ENCODE measurements at places on chromosomes 11 and 22.

DNA sequence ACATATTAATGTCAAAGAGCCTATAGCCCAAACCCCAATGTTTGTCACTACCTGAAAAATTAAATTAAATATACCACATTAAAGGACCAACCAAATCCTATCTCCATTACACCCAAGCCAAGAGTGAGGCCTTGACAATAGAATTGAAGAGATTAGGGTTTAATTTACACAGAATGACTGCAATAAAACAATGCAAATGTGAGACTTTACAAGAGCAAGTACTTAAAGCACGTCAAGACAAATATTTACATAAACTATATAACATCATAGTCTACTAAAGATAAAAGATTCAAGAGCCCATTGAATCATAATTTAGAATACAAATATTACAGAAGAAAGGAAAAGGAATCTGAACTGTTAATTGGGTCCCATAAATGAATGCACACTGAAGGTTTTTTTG, 85.6 kb downstream of the CADM1 start:
- DNase-seq, result no peak

- DNase-seq, result no peak
Observed at GRCh38 chr11:8598506-8598905, 4.5 kb upstream of the STK33 start.

GRCh38 chr22:48180631-48181030, 1418.2 kb downstream of the TBC1D22A start:
- no peak for DNase-seq

GRCh38 chr11:76787911-76788596, 4.9 kb downstream of the TSKU start:
- no peak for DNase-seq

DNA sequence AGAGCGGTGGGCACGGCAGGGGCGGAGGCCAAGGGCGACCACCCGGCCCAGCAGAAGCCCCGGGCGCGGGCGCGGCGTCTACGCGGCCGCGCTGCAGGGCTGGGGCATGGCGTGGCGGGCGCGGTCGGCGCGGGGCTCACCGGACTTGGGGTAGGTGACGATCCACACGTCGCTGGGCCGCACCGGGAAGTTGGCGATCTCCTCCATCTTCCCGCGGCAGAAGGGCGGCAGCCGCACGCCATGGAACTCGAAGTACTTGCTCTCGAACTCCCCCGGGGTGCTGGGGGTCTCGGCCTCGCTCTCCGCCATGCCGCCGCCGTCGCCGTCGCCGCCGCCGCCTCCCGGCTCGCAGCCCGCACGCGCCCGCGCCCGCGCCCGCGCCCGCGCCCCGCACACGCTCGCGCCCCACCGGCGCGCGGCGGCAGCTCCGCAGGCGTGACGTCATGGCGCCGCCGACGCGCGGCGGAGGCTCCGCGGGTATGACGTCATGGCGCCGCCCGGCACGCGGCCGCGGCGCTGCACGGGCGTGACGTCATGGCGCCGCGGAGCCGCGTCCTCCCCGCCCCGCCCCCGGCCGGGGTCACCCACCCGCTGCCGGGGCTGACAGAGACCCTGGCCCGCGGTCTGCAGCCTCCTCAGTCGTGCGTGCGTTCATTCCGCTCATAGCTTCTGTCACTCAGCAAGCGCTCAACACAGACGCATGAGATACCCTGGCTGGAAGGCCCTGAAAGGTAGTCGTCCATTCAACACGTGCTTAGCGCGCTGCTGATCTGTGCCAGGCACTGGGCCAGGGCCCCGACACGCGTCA, at the start of gene SULT4A1:
TSS of gene SULT4A1 (minus strand) at position 440 of the 808 bp plus-strand sequence. CDS start at position 309, 131 bp downstream.
- no peak for DNase-seq

DNA sequence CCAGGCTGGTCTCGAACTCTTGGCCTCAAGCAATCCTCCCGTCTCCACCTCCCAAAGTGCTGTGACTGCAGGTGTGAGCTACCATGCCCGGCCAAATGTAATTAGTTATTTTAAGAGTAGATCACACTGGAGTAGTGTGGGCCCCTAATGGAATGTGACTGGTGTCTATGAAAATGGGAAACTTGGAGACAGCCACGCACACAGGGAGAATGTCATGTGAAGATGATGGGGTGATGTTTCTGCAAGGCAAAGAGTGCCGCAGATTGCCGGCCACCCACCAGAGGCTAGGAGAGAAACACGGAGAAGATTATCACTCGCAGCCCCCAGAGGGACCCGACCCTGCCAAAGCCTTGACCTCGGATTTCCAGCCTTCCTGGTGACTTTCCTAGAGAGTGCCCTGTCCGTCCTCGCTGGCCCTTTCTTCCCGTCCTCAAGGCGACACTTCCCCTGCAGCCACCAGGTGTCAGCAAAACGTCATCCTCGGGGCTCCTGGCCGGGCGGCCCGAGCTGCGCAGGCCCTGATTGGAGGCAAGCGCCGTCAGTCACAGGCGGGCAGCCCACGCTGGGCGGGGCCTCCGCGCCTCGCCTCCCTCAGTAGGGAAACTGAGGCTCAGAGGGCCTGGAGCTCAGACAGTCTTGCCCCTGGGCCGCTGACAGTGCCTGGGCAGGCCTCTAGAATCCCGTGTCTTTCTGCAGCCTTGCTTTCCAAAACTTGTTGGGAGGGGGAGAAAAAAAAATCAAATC, 16.3 kb downstream of the CRYBB2 start:
- no peak for DNase-seq

DNA sequence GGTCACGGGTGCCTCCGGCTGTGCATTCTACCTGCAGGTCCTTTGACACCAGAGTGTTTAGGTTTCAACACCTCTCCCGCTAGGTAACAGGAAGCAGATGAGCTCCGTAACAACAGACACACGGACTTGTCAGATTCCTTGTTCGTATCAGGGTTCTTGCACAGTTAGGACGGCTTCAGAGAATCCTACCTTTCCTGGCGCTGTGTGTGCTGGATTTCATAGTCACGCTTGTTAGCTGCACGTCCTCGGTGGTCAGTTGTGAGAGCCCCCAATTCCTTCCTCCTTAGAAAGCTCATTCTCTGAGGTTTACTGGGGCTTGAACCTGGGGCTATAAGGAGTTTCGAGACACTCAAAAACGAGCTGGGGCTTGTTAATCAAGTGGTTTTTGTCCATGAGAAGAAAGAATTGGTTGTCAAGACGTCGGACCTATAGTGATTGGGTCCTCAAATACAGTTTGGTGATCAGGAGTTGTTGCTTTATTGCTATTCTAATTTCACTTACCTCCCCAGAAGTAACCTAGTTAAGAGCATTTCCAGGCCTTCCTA, 664 bp downstream of the DDB2 start:
- no peak for DNase-seq

- DNase-seq, result no peak
Observed at GRCh38 chr22:37387793-37388192, 39.5 kb downstream of the ELFN2 start.

Data from NCI-H1436 treated with DMSO at 0.1 percent for 48 hours (cell line).